ENCODE measurements at places on chromosomes 1 and 21.

- no peak for DNase-seq
These were observed 104.7 kb downstream of the SNX7 start for GRCh38 chr1:98766255-98766654.

- no peak for DNase-seq
These were observed 18.9 kb downstream of the CAPN2 start for GRCh38 chr1:223731133-223731770.

DNA sequence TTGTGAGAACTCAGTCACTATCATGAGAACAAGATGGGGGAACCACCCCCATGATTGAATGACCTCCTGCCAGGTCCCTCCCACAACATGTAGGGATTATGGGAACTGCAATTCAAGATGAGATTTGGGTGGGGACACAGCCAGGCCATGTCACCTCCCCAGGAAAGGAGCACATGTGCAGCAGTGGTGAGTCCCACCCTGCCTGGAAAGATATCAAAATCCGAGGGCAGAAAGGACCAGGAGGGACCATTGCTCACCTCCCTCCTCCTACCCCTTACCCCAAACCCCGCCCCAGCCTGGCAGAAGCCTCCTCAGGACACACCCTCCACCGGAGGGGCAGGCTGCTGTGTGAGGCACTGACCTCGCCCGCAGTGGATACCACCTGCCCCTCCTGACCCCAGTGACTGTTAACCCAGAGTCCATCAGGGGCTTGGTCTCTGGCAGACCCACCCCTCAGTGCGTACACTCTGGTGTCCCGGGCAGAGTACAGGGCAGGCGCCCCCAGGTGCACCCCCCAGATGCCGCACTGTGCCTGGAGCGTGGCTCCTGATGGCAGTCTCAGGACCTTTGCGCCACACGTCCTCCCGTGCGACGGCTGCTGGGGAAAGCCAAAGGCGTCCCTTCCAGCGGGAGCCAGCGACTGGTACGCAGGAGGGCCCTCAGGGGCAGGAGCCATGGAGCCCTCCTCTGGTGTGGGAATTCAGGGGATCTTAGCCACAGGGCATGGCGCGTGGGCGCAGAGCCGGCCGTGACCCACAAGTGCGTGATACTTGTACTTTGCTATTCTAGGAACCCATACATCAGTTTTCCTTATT is 20.9 kb downstream of the PDXK start:
- DNase-seq, result no peak

- peak; percentile 83 for DNase-seq
These were observed 49.2 kb upstream of the C1orf198 start for GRCh38 chr1:230917284-230918135.

DNA sequence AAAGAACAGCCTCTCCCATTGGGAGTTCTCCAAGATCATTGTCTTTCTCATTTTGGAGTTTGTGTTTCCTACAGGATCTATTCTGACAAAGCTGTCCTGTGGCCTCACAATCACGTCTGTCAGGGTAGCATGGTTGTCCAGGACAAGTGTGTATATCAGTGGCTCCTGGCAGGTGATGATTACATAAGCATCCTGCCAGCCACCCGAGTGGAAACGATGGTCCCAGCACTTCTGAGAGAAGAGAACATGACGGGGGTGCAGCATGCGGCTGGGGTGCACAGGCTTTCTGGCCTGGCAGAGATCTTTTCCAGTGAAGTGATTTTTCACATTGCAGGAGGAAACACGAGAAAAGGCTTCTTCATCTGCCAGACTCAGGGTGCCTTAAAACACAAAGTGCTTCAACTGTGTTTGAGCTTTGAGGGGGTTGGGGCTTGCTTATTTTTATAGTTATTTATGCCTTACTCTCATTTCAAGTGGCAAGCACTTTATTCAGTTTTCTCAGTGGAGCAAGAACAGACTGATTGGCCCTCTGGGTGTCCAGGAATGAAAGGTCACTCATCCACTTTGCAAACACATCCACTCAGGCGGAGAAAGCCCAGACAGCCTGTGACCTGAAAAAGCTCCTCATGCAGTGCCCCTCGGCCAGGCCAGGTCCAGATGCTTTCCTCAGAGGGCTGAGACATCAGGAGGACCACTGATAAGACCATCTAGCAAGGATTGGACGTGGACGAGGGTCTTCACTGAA is 186.0 kb downstream of the DUSP10 start:
- DNase-seq, result no peak

DNA sequence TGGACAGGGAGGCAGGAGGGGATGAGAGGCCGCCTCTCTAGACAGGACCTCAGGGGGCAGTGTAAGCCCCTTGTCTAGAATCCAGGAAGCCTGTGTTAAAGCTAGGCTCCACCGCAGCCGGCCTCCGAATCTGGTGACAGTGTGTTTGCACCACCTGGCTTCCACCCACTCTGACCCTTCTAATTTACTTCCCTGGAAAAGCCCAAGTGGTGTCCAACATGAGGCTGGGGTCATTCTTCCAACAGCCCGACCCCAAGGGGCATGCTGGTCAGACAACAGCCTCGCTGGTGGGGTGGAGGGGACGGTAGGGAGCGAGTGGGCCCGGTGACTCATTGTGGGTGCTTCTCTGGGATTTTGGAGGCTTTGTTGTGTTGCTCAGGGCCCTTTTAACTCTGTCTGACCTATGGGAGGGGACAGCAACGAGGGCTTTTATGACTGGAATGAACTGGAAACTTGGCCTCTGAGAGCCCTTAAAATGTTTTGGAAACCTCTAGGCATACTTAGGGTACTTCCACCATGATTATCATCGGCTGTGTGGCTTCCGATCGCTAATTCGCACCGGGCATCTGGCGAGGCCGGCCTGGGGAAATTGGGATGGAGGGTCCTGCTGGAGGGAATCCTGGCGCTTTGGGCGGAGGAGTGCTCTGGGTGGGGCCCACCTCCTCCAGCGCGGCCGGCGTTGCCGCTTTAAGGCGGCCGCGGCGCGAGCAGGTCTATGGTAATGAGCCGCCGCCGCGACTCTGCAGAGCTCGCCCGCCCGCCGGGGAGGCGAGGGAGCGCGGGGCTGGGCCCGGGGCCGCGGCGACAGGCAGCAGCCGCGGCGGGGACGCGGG is at the start of gene CELSR2:
Gene CELSR2, plus strand, starts transcription at position 743 of the 833 bp plus-strand sequence. CDS start 541 bp downstream, outside the sequence.
- DNase-seq, result peak; percentile 96

DNA sequence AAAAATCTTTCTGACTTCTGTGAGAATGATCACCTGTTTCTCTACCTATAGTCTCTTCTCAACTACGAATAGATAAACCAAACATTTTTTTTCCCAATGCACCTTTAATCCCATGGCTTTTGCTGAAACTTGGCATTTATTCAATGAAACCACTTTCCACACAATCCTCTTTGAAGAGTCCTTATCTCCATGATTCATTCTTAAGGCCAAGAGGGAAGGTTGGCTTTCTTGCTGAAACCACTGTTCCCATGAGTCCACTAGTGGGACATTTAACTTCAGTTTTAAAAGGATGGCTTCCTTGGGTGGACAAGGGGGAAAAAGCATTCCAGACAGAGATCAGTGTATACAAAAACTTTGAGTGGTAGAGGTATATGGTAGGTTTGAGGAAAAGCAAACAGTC is 73.6 kb downstream of the CRB1 start:
- no peak for DNase-seq

DNA sequence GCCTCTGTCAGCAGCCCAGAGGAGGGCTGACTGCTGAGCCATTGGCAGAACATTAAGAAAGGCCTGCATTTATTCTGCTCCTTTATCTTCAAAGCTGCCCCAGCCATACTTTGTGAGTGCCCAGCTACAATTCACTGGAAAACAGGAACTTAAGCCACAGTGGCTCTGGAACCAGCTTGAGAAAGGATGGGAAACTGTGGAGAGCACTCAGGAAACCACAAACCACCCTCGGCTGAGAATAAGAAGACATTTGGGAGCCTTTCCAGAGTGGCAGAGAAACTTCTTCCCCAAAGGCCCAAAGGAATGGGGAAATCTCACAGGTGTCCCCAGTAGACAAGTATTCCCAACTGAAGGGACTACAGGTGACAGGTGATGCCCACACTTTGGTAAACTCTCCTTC is 1.8 kb downstream of the LAMB3 start:
- DNase-seq, result no peak

DNA sequence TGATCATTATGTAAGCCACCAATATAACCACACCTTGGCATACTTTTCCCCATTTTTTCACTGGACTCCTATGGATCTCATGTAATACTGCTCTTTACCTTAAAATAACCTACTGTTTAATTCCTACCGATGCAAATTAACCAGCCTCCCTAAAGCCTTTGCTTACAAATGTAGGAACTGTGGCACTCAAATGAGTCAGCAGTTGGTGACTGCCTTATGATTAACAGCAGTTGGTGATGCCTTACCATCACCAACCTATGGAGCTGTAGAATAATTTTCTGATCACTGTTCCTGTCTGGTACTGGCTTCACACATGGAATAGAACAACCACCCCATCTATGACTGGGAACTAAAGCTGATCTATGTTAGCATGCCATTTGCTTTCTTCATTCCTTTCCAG is 7.8 kb upstream of the NUDT17 start:
- no peak for DNase-seq

- DNase-seq, result no peak
These were observed 439.4 kb downstream of the GPATCH2 start for GRCh38 chr1:217191441-217191840.

DNA sequence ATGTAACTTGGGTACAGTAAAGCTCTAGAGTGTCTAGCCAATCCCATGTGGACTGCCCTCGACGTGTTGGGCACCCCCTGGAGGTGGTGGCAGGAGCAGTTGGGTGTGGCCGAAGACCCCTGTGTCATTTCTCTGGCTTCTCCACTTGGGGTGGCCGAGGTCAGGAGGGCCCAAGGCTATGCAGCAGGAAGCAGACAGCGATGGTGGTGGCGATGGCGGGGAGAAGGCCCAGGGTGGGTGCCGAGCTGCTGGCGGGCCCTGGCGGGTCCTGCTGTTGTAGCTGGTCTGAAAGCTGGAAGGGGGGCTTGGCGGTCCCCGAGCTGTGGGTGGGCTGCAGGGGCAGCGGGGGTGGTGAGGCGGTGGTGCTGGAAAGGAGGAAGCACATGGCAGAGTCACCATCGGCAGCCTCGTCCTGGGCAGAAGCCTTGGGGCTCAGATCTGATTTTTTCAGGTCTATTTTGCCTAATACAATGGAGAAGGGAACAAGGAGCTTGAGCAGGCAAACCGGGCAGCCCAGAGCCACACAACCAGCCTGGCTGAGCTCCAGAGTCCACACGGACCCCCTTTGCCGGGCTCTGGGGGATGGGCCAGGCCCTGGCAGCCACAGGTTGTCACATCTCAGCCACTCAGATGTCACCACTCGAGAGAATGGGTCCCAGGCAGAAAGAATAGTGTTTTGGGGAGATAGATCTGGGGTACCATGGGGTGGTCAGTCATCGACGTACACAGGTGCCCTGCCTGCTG is 231.3 kb downstream of the TRABD2B start:
- DNase-seq, result no peak

GRCh38 chr1:230948301-230948700 is 30.4 kb downstream of the TTC13 start:
- DNase-seq, result no peak

GRCh38 chr1:69638673-69639072 is 71.0 kb downstream of the LRRC7 start:
- no peak for DNase-seq

GRCh38 chr1:5597171-5597850 is 394.9 kb downstream of the NPHP4 start:
- DNase-seq, result no peak

GRCh38 chr21:24948186-24948585 is 659.1 kb downstream of the MRPL39 start:
- no peak for DNase-seq

DNA sequence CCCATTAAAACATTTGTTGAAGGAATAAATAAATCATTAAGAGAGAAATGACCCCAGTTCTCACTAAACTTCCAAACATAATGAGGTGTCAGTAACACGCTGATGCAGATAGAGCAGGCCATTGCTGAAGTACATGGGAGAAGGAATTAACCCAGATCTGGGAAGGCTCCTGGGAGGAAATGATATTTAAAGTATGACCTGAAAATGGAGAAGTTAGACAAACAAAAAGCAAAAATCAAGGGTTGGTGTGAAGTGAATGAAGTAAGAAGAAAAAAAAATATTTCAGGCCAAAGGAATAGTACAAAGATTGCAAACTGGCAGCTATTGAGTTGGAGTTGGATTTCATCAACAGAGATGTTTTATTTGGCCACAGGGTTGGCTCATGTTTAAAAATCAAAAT is 71.4 kb downstream of the RGS2 start:
- DNase-seq, result no peak
